Fibroblast of pulmonary artery (primary cell): ENCODE measurements at places on chromosomes 6 and 20.

- DNase-seq, result peak; percentile 21
Measured at GRCh38 chr6:17519120-17519519, 81.0 kb upstream of the FAM8A1 start.

DNA sequence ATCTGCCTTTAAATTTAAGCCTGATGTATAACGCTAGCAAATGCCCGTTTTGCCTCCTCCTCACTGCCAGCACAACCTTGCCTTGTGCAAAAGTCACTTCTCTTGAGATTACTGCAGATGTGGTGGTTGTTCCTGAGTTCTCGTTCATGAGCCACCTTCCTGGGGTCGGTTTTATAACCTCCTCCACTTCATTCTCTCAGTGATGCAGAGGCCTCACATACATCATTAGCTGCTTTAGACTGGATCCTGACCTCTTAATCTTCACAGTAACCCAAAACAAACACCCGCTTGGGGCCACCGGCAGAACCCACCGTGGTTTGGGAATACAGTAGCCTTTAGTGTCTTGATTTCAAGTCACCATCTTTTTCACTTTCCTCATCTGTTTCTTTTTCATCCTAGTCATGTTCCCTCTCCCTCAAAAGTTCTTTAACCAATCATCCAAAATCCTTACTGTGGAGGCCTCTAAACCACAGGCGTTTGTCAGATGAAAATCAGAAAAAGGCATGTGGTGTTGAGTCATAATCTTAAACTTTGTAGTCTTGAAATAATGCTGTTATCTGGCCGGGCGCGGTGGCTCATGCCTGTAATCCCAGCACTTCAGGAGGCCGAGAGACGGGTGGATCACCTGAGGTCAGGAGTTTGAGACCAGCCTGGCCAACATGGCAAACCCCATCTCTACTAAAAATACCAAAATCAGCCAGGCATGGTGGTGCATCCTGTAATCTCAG, 430.3 kb upstream of the SOX4 start:
- peak; percentile 48 for DNase-seq

DNA sequence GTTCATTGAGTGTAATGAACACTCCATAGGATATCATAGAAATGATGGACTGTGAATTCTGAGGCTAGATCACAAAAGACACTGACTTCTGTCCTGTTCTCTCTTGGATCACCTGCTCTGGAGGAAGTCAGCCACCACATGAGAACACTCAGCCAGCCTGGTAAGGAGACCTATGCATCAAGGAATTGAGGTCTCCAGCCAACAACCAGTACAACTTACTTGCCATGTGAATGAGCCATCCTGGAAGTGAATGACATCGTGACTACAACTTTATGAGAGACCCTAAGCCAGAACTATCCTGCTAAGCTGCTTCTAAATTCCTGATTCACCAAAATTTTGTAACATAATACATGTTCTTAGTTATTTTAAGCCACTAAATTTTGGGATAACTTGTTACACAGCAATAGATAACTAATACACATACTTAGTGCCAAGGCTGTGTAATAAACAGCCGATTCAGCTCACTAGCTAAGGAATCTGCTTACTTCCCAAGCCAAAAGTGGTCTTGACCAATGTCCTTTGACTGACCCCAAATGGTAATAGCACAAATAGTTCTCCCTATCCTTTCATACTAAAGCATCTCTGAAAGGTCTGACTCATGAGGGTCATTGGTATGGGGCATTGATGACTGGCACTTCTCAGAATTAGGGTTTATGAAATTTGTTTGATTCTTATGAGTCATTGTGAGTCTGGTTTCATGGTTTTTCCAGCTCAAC, 6.9 kb upstream of the CTNNBL1 start:
- no peak for DNase-seq

- DNase-seq, result peak; percentile 50
Measured at GRCh38 chr6:133769463-133769862, 119.5 kb upstream of the TCF21 start.

DNA sequence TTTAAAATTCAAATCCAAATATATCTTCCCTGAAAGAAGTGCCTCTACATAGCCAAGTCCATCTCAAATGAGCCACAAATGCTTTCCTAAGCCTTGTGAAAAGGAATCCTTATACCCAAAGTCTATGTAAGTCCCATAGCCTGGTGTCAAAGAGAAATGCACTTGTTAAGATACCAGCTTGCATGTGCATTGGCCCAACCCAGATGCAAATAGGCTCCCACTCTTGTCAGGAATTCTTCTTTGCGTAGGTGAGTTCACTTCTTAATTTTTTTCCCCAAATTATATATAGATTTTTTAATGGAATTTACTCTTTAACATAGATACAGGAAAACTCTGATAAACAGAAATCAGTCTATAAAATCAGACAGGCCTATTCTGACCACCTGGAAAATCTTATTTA, 105.6 kb downstream of the RALGAPA2 start:
- no peak for DNase-seq

- DNase-seq, result no peak
Measured at GRCh38 chr20:2282181-2282580, 13.6 kb upstream of the TGM3 start.

DNA sequence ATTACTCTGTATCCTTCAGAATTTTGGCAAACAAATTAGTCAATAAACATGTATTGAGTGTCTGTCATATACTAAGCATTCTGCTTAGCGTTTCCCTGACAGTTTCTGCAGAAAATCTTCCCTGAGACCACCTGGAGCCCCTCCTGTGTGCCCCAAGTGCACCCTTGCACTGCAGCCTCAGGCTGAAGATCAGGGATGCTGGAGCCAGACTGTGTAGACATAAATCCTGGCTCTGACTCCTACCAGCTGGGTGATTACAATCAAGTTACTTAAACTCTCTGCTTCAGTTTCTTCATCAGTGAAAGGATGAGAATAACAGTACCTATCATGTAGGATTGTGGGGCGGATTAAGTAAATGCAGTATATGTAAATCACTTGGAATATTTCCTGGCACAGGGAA, 53.4 kb upstream of the VSTM2L start:
- DNase-seq, result no peak

DNA sequence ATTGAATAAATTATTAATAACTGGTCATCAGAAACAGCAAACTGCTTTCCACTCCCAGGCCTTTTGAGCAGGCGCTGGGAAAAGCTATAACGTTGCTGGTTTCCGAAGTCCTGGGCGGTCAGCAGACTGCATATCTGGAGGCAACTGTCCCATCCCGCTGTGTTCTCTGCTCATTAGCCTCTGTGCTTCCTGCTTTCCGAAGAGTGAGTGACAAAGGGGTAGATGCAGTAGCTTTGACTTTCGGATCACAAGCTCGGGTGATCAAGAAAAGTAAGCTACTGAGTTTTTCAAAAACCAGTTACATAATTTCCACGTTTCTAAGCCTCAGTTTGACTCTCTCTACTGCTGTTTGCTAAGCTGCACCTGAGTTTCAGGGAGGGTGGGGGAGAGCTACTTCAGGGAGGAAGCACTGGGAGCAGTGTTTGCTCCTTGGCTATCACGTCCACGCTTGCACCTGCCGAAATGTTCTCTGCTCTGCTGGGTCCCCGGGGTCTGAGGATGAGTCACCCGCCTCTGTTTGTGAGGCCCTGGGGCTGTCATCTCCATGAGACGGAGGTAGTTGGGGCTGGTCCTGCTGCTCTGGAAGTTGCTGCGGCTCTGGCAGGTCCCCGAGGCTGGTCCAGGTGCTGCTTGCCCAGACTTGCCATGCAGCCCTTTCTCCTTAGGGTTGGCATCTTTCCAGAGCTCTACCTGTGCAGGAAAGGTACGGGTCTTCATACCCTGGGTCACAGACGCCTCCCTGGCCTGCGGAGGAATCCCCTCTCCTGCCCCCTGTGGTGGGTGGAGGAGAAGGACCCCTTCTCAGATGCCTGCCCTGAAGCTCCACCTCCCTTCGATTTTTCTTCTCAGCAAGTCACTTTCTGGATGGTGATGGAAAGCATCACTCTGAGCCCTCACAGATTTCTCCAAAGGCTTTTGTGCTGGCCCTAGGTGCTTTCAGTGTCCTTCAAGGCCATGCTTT, 220.0 kb downstream of the QKI start:
- DNase-seq, result no peak

DNA sequence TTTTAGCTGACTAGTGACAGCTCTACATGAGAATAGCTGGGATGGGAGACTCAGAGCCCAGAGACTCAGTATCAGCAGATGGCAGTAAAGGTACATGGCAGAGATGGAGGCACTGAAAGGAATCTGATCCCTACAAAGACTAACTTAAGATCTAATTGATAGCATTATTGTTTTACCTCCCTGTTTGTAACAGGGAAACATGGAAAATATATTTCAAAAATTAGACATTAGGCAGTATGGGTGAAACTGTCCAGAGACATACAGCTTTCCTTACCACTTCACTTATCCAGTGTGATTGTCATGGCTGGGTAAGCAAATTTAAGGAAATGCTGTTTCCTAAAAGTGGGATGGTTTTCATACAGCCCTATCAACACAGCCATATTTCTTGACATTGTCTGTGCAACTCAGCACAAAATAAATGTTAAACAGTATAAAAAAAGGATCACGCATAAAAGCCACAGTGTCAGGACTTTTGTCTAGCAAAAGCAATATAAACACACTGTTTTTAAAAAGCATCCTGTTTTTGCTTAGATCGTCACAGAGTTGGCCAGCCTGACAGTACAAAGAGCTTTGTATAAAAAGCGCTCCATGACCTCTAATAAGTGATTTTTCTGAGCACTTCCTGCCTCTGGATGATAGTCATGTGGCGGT, 376.9 kb downstream of the PHF3 start:
- DNase-seq, result peak; percentile 79

- no peak for DNase-seq
Measured at GRCh38 chr6:128784266-128784665, 98.7 kb upstream of the LAMA2 start.
